ENCODE measurements at places on chromosomes 13 and 19.

DNA sequence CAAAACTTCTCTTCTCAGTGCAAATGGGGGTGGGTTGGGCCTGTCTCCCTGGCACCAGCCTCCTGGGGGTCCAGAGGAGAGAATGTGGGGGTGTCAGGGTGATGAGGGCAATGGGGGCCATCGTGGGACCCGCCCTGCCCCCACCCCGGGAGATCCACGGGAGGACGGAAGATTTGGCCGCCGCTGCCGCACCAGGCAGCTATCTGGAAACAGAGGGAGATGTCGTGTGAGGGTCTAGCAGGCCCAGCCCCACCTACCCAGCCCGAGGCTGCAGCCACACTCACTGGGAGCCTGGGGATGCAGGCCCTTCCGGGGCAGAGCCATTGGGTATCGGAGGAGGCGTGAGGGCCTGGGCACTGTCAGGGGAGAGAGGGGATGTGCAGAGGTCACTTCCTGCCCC, 1.8 kb upstream of the TMEM86B start:
- no peak for DNase-seq

DNA sequence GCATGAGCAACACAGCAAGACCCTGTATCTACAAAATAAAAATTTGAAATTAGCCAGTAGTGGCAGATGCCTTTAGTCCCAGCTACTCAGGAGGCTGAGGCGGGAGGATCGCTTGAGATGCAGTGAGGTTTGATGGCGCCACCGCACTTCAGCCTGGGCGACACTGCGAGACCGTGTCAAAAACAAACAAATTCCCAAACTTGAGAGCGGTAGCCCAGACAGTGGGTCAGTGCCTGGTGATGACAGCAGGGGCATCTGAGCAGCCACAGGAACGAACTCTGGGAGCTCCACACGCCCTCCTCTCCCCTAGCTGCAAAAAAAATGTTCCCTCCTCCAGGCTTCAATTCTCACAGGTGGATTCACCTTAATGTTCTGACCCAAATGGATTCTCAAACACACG, 14.1 kb downstream of the ZNF490 start:
- no peak for DNase-seq

DNA sequence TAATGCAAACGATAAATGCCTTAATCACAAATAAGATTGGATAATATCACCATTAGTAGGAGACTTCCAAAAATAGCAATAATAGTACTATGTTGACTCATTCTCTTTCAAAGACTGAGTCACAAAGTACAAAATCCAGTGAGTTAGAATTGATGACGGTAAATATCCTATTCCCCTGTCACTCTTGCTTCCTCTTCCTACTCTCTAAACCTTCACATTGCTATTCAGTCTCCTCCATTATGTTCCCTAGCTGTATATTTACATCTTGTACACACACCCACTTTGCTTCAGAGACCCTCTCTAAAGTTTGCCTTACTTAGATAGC, 26.3 kb upstream of the INTS6 start:
- no peak for DNase-seq

- DNase-seq: peak; percentile 84
Observed at GRCh38 chr13:43783820-43784219, 3.0 kb downstream of the ENOX1 start.

DNA sequence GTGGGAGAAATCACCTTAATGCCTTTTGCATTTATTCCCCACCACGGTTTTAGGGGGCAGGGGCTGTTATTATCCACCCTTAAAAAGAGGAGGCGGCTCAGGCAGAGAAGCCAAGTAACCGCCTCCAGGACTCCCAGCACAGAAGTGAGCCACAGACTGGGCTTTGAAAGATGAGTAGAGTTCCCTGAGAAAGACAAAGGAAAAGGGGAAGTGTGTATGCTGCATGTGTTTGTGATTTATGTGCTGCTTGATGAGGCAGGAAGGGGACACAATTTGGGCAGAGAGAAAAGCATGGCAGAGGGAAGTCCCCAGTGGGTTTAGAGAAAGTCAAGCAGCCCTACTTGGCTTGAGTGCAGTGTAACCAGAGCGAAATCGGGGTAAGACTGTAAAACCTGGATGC, 85.0 kb downstream of the DOCK9 start:
- no peak for DNase-seq

- no peak for DNase-seq
Observed at GRCh38 chr19:1746401-1747284, 6.7 kb upstream of the ONECUT3 start.

DNA sequence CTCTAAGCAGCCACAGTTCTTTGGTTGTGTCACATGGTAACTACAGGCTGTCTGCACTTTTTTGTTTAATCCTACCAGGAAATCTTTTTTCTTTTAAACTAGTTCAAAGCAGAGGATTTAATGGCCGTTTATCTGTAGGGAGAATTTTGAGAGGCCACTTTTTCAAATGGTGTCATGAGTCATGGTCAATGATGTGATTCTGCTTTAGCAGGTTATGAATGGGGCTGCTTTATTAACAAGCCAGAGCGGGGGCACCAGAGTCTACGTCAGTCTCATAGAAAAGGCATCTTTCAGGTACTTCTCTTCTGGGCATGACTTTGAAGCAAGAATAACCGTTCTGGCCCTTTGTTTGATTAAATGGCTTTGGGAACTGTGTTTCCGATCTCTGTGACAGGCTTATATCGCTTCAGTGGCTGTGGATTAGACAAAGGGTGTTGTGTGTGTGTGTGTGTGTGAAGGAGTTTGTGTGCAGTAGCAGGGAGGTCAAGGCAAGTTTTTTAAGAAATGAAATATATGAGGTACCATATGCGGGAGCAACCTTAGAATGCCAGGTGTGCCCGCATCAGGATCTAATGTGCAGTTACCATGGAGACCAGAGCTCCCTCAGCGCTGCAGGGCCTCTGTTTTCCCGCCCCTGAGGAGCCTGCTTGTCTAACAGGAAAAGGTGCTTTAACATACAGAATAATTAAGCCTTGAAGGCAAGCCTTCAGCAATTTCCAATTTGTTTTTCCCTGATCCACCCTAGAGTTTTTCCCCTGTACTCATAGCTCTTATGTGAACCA, 120.5 kb downstream of the KATNAL1 start:
- peak; percentile 90 for DNase-seq

DNA sequence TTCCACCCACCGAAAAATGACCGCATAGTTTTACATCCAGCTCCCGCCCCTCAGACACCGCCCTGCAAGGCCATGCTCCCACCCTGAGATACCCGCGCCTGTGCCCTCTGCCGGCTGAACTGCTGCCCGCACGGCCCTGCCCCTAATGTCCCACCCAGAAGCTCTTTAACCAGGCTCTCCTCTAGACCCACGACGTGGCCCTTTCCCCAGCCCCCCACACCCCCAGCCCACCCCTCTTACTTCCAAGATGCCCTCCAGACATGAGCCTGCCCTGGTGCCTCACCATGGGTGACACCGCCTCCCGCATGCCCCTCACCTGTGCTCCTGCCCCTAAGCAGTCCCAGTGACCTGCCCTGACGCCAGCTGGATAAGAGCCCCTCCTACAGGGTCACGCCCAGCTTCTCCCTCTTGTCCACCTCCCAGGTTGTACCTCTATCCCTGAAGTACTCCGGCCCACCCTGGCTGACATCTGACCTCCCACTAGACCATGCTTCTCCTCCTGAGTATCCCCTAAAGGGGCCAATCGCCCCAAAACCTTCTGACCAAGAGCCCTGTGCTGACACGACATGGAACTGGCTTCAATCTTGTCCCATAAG, 51.2 kb downstream of the COLGALT1 start:
- no peak for DNase-seq

GRCh38 chr13:110161112-110161882, 145.7 kb downstream of the COL4A1 start:
- no peak for DNase-seq

DNA sequence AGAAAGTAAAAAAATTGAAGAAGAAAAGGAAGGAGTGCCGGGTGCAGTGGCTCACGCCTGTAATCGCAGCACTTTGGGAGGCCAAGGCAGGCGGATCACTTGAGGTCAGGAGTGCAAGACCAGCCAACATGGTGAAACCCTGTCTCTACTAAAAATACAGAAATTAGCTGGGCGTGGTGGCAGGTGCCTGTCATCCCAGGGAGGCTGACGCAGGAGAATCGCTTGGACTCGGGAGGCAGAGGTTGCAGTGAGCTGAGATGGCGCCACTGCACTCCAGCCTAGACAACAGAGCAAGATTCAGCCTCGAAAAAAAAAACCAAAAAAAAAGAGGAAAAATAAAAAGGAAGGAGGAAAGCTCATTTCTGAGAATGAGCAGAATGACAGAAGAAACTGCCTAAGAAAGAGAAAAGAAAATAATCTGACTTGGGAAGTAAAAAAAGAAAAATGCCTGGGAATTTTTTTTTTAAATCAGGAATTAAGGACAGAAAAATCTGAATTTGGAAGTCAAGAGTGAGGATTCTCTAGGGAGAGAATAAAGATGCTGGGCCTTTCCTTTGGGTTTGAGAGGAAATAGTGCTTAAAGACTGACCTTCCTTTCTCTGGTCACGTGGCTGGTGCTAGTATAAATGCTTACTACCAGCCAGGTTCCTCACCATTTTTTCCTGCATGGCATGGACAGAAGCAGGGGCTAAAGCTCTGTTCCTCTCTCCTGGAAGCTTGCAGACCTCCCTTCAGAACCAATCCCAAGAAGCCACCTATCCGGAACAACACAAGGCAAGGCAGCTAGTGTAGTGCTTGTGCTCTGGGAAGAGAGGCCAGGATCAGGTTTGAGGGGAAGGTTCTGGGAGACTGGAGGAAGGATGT, at the start of gene FFAR2:
TSS of gene FFAR2 (plus strand) at position 652 of the 864 bp plus-strand sequence. CDS start 1,458 bp downstream, outside the sequence.
- DNase-seq: no peak

DNA sequence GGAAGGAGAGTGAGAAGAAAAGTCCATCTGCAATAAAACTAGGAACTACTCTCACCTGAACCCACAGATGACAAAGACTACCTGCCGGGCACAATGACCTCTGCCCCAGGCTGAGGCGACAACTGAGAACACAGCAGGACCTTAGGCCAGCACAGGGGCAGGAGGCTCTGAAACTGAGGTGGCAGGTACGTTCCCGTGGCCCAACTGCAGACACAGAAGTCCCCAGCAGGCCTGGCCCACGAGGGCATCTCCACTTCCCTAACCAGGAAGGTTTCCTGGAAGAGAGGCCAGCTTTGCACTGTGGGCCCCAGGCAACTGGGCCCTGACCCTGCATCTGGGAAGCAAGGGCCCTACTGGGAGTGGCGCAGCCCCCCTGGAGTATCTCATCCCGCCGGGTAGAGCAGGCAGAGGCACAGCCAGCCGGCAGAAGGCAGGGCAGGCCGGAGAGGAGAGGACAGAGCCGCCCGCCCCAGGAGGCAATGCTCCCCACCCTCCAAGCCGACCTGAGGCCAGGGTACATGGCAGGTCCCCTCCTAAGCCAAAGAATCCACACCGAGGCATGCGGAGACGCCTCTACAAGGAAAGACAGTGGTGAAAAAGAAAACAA, 32.7 kb downstream of the STK24 start:
- no peak for DNase-seq

GRCh38 chr19:49363268-49364082, at the start of gene DKKL1:
DKKL1 (plus strand) TSS chr19:49363877; CDS start chr19:49363999, 122 bp downstream.
- DNase-seq: no peak

DNA sequence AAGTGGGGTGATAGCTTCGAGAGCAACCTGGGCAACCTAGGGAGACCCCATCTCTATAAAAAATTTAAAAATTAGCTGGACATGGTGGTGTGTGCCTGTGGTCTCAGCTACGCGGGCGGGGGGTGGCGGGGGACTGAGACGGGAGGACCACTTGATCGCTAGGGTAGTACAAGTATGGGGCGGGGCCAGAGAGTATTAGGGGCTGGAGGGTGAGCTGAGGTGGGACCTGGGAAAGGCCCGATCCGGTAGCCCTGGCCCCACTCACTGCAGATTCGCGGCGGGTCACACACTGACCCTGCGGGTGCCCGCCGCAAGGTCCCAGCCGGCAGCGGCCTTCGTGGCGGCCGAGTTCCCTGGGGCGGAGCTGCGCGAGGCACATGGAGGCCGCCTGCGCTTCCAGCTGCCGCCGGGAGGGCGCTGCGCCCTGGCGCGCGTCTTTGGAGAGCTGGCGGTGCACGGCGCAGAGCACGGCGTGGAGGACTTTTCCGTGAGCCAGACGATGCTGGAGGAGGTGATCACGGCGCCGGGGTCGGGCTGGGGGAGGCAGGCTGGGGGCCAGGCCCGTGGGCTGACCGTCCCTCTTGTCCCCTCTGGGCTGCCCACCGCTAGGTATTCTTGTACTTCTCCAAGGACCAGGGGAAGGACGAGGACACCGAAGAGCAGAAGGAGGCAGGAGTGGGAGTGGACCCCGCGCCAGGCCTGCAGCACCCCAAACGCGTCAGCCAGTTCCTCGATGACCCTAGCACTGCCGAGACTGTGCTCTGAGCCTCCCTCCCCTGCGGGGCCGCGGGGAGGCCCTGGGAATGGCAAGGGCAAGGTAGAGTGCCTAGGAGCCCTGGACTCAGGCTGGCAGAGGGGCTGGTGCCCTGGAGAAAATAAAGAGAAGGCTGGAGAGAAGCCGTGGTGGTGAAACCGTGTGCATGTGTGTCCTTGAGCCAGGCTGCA, 2.0 kb upstream of the ARHGAP45 start:
- peak; percentile 63 for DNase-seq

DNA sequence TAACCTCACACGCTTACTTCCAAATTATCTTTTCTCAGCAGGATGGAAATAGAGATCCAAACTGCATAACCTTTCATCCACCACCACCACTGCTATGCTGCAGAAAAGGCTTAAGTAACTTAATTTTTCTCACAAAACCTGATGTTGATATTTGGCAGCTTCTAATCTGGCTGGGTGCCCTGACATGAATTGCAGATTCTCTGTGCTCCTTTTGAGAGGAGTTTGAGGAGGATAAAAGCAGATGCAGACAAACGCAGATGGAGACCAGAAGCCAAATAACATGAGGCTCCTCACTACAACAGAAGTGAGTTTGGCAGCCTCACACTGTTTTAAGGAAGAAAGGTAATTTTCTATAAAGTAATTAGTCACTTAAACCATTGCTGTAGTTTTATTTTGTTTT, 646.2 kb upstream of the ATXN8OS start:
- peak; percentile 2 for DNase-seq

- DNase-seq: peak; percentile 60
Observed at GRCh38 chr13:92843549-92843948, 383.1 kb upstream of the GPC6 start.

- no peak for DNase-seq
Observed at GRCh38 chr19:49411681-49412326, 11.4 kb downstream of the PTH2 start.

DNA sequence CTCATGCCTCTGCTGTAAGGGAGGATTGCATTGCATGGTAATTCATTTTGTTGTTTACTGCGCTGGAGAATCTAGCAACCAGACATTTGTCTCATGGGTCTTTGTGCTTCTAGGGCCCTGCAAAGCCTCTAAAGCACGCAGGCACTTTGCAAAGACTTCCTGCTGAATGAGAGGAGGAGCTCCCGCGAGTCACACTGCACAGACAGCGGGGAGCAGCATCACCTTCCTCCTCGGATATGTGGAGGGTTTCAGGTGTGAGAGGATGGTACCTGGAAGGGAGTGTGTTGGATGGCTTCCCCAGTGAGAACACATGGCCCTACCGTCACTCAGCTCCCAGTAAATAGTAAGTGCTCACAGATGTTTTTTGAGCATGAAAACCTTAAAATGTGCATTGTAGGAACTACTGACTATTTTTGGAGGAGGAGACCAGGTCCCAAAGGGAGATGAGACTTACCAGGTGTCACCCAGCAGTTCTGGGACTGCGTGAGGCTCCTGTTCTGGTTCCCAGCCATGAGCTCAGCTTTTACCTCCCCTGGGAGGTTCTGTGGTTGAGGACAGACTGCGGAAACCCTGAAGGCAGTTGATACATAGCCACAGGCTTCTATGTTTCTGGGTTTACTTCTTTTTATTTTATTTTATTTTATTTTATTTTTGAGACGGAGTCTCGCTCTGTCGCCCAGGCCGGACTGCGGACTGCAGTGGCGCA, 278.0 kb downstream of the FGF9 start:
- DNase-seq: no peak

GRCh38 chr19:28010656-28011055, 1202.3 kb downstream of the UQCRFS1 start:
- DNase-seq: no peak

Data from COR-L47 (cell line).